Activated CD4-positive, alpha-beta T cell treated with anti-CD3 and anti-CD28 coated beads for 48 hours (primary cell): ENCODE measurements at places on chromosomes 6 and 20.
A peak's percentile ranks its signal among the peaks of the same experiment; 100 is the strongest.

- DNase-seq, result no peak
Observed at GRCh38 chr6:84815896-84816735, 51.7 kb upstream of the TBX18 start.

- DNase-seq, result no peak
Observed at GRCh38 chr6:43634702-43635303, 837 bp upstream of the MAD2L1BP start.

DNA sequence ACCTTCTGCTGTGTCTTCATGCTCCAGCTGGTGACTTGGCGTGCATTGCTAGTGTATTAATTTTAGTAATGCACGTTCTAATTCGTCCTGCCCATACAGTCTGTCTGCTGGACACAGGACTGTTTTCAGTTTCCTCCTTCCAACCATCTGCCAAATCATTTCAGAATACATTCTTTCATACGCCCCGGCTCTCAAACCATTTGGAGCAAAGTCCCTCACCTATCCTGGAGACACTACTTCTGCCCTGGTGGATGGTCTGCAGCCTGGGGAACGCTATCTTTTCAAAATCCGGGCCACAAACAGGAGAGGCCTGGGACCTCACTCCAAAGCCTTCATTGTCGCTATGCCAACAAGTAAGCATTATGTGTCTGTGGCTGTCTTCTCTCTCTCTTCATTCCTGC lies 60.5 kb downstream of the FNDC1 start:
- no peak for DNase-seq

GRCh38 chr20:44079291-44079690 lies 107.7 kb downstream of the JPH2 start:
- DNase-seq, result no peak

GRCh38 chr6:27810768-27811450 lies 101.3 kb downstream of the OR2B2 start:
- peak; percentile 53 for DNase-seq

DNA sequence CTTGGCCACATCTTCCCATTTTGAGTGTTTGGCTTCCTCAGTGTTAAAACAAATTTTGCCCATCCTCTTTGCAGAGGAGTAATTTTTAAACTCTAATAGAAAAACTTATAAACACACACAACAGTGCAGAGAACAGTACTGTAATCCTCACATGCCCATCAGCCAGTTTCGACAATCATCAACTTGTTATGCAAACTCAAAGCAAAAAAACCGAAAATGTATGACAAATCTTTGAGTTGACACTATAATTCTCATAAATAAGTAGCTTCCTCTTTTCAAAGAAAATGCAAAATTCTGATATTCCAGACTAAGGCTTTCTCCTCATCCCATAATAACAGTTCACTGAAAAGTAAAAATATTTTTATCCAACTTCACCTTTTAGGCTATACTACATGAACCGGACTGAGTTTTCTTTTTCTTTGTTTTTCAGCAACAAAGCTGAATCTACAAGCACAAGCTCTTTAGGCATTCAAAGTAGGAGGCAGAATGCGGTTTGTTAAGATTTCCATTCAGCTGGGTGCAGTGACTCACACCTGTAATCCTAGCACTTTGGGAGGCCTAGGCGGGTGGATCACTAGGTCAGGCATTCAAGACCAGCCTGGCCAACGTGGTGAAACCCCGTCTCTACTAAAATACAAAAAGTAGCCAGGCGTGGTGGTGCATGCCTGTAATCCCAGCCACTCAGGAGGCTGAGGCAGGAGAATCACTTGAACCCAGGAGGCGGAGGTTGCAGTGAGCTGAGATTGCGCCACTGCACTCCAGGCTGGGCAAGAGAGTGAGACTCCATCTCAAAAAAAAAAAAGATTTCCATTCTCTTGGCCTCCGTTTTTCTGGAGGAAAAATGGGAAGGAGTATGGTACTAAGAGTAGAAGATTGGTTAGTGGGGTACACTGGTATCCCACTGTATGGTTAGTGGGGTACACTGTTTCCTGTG lies 74.8 kb downstream of the GCNT2 start:
- no peak for DNase-seq

DNA sequence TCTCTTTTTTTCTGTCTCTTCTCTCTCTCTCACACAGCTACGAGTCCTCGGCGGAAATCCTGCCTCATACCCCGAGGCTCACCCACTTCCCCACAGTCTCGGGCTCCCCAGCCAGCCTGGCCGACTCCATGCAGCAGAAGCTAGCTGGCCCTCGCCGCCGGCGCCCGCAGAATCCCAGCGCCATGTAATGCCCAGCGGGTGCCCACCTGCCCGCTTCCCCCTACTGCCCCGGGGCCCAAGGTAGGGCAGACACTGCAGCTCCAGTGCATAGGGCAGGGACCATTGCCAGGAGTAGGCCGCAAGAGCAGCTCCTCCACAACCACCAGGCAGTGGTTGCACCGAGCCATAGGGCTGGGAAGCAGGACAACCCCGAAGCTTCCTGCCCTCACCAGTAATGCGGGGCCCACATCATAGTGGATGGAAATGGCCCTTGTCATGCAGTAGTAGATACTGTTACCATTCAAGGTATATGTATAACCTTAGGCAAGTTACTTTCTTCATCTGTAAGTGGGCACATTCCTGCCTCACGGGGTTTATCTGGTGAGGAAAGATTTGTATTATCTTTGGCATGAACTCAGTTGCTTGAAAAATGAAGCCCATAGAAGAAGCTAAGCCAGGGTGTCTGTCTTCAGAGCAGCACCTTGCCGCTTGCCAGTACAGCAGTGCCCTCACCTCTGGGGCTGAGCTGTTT lies 36.9 kb upstream of the ID1 start:
- no peak for DNase-seq

- DNase-seq, result no peak
Observed at GRCh38 chr20:62585461-62585970, 56.8 kb upstream of the SLCO4A1 start.

DNA sequence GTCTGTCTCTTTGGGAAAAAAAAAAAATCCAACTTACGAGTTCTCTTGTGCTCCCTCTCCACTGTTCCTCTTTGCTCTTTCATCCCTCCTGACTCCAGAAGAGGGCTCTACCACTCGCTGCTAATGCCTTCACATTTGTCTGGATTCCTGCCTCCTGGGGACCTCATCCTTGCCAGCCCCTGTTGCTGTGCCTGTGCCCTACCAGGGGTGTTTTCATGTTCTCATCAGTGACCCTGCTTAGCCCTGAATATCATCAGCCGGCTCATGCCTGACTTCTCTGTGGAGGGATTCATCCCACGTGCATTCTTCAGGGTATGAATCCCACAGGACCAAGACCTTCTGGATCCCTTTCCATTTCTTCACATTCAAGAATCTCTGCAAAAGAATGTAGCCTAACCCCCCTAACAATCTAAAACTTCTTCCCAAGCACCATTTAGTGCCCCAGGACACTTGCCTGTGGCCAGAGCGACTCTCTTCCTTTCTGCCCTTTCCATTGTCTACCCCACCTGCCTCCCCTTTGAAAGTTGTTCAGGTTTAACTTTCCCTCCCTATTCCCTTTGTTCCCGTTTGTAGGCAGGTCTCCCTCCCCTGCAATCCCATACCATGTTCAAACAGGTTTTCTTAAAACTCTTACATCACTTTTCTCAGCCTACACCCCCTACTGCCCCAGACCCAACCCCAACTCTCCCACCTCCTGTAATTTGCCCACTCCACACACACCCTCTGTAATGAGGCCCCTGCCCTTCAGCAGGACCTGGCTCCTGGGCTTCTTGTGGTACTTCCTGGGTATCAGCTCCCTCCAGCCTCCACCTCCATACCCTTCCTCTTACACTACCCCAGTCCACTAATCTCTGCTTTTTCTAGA lies 50.2 kb downstream of the RREB1 start:
- no peak for DNase-seq

- no peak for DNase-seq
Observed at GRCh38 chr6:11851387-11851786, 72.8 kb upstream of the ADTRP start.

- no peak for DNase-seq
Observed at GRCh38 chr6:47267301-47267700, 42.4 kb downstream of the TNFRSF21 start.

GRCh38 chr6:3226481-3227362 lies 731 bp downstream of the TUBB2B start:
- DNase-seq, result peak; percentile 46

DNA sequence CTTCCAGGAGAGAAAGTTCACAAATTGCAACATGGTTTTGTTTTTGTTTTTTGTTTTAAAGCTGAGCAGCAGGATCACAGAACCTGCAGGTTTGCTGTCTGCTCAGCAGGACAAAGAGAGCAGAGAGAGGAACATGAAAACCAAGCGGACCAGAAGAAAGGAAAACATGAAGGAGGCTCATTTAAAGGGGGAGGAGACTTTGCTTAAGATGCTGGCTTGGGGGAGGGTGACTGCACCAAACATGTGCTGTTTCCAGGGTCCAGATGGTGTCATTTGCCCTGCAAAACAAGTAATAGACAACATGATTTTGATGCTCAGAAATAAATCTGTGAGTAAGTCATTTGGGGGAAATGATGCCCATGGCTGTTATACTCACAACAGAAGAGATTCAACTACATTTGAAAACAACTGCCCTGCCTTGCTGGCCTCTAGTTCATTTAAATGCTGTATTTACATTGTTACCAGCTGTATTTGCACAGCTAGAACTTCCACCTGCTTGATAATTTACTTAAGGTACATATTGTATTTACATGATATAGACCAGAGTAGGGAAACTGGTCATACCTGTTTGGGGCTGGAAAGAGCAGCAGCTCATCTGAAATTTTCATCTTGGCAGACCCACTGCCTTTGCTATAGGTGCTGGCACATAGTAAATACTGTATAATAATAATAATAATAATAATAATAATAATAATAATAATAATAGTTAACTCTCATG lies 32.2 kb upstream of the CHD6 start:
- no peak for DNase-seq

- DNase-seq, result peak; percentile 28
Observed at GRCh38 chr6:20542927-20543602, 8.8 kb downstream of the CDKAL1 start.

GRCh38 chr6:80720824-80721223 lies 614.4 kb downstream of the BCKDHB start:
- no peak for DNase-seq

DNA sequence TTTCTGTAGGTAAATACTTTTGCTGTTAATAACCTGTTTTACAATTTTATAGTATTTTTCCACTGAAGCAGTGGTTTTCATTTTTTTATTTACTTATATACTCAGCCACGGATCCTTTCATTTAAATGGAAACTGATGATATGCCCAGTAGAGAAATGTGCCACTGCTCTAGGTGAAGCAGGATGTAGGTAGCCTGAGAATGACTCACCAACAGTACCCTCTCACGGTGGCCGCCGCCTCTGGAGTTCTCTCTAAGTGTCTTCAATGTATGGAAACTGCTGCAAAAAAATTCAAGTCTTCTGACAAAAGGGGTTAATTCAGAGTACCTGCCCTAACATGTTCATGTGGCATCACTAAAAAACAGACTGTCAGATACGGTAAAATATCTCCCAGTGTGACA lies 6.4 kb downstream of the EYA4 start:
- no peak for DNase-seq

DNA sequence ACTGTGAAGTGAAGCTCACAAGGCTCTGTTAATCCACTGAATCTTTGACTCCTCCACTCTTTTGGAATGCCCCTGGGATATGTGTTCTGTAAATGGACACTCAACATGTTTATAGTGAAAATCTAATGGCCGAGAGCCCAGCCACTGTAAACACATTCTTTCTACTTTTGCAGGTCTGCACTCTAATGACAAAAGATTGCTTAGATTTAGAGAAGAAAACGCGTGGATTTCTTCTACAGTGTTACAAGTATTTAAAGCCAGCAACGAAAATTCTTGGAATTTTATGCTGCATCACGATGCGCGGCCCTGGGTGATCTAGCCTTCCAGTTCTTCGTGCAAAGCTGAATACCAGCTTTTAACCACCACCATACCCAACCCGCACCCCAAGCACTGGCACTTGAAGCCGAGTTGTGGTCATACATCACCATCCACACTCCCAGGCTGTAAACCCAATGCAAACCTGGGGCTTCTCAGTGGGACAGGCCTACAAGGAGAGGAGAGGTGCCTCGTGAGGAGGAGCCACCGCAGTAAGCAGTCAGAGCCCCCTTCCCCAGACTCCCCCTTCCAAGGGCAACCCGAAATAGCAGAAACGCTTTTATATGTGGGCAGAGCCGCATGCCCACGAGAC lies 3.7 kb upstream of the FOXO3 start:
- no peak for DNase-seq

DNA sequence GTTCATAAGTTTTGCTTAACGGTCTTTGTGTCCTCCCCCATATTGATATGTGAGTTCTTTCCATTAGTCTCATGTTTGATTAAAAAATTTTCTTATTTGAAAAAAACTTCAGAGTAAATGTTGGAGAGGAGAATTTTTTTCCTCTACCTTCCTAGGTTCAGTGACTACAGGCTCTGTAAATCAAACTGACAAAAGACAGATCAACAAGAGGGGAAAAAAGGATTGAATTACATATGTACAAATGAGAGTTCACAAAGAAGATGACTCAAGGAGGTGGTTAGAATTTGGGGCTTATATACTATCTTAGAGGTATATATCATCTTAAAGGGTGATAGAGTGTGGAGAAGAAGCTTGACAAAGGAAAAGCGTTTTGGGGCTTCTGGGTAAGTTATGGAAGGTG lies 5.6 kb downstream of the TMC2 start:
- DNase-seq, result no peak
